ENCODE measurements at places on chromosomes 7 and 10. TPM values are rescaled to one million over a fixed set of nuclear protein-coding genes. Genes with fewer than 3 reads are reported as not detected.

DNA sequence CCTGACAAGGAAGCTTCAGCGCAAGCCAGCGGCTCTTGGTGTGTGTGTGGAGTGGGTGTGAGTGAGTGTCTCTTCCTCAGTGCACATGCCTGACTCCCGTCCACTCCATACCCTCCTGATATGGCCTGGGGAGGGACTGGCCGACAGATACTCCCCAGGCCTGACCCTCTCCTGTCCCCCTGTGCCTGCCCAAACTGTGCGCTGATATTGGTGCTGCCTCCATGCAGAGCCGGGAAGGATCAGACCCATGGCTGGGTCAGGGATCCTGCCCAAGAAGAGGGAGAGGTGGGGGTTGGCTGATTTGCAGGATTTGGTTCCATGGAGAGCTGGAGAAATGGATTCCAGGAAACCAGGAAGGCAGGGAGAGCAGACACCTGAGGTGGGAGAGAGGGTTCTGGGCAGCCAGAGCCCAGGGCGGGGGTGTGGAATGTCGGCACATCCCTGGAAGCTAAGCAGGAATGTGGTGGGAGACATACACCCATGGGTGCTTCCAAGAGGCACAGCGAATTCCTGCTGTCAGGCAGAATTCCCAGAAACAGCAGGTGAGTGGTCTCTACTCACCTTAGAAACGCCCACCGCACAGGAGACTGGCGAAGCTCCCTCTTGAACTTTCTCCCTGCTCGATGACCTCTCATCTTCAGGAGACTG, 6.3 kb downstream of the CALML5 start:
- no peaks in the 10 kb centered on the region for H3K4me1 ChIP-seq
- DNase-seq = no peak
- no peaks in the 10 kb centered on the region for H3K27me3 ChIP-seq
- H3K36me3 ChIP-seq = no peaks in the 10 kb centered on the region
- no peak overlapping the region for H3K27ac ChIP-seq
- H3K4me3 ChIP-seq = no peak overlapping the region

DNA sequence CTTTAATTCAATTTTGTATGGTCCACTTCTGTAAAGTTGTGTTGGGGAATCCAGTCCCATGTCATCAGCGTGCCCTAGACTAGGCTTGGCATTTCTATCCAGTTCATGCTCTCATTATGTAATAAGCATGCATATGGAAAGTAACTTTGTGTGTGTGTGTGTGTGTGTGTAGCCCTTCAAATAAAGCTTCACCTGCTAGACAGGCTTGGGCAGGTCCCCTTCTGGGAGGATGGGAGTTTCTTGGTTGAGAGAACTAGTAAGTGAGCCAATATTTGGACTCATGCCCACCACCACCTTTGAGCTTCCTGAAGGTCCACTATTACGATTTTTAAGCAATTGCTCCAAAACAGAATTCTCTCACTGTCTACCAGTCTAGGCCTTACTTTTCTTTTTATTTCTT, 6.9 kb downstream of the BZW2 start:
- no peaks in the 10 kb centered on the region for H3K4me1 ChIP-seq
- no peak overlapping the region for H3K4me3 ChIP-seq
- no peak for DNase-seq
- H3K36me3 ChIP-seq = no peaks in the 10 kb centered on the region
- no peaks in the 10 kb centered on the region for H3K27me3 ChIP-seq

GRCh38 chr7:19397911-19398310, 252.7 kb upstream of the FERD3L start:
- DNase-seq = no peak
- H3K36me3 ChIP-seq = no peaks in the 10 kb centered on the region
- no peak overlapping the region for H3K4me3 ChIP-seq
- no peak overlapping the region for H3K27ac ChIP-seq

The PLXDC2 gene
- total RNA-seq = 52.9 TPM

GRCh38 chr10:103926722-103927319, 8.8 kb upstream of the STN1 start:
- no peak overlapping the region for H3K27ac ChIP-seq
- H3K4me3 ChIP-seq = no peak overlapping the region
- H3K36me3 ChIP-seq = no peaks in the 10 kb centered on the region

The RBM17 gene
- 136 TPM for total RNA-seq

- no peaks in the 10 kb centered on the region for H3K36me3 ChIP-seq
- peaks cover 3% of the 10 kb centered on the region for H3K4me1 ChIP-seq
- no peak overlapping the region for H3K4me3 ChIP-seq
- H3K27me3 ChIP-seq = no peaks in the 10 kb centered on the region
Observed at GRCh38 chr10:103679096-103679790, 176.1 kb downstream of the SH3PXD2A start.

DNA sequence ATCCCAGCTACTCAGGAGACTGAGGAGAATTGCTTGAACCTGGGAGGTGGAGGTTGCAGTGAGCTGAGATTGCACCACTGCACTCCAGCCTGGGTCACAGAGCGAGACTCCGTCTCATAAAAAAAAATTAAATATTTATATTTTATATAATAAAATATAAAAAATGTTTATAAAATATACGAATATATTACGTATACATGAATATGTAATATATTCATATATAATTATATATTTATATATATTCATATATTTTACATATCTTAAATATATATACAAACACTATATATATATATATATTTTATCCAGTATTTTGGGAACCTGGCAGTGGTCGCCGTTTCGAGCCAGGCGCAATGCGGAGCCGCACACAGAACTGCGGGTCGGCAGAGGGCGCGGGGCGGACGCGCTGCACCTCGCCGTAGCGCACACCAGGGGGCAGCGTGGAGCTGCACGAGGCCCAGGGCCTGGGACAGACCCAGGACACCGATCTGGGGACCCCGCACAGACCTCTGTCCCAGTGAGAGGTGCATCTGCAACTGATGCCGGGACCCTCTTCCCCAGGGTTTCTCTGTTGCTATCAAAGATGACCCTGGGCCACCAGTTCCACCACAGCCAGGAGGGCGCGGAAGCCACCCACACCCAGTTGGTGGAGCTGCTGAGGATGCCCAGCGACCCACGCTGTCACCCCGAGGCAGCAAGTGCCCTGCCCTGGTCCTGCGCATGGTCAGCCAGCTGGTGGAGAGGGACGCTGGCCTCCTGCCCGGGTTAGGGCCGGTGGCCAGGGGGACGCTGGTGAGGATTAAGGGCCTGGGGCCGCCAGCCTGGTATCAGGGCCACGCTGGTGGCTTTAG, 22.7 kb downstream of the AP5Z1 start:
- DNase-seq = peak; percentile 63
- no peaks in the 10 kb centered on the region for H3K36me3 ChIP-seq
- no peaks in the 10 kb centered on the region for H3K4me1 ChIP-seq

GRCh38 chr10:13859979-13860654, 273.4 kb downstream of the PRPF18 start:
- no peaks in the 10 kb centered on the region for H3K4me1 ChIP-seq
- no peak overlapping the region for H3K27ac ChIP-seq
- H3K27me3 ChIP-seq = no peaks in the 10 kb centered on the region
- no peak overlapping the region for H3K4me3 ChIP-seq

- H3K27me3 ChIP-seq = no peaks in the 10 kb centered on the region
- no peaks in the 10 kb centered on the region for H3K36me3 ChIP-seq
- no peaks in the 10 kb centered on the region for H3K4me1 ChIP-seq
- DNase-seq = no peak
Observed at GRCh38 chr10:121791761-121792160, 136.1 kb downstream of the ATE1 start.

GRCh38 chr7:104149822-104150221, 58.0 kb downstream of the ORC5 start:
- no peak overlapping the region for H3K4me3 ChIP-seq
- H3K27ac ChIP-seq = no peak overlapping the region
- H3K4me1 ChIP-seq = no peaks in the 10 kb centered on the region
- DNase-seq = no peak
- H3K27me3 ChIP-seq = no peaks in the 10 kb centered on the region

Measured in uterus (tissue), 4 donors.